H7 (cell line): ENCODE measurements at places on chromosomes 2 and 18. TPM values are rescaled to one million over a fixed set of nuclear protein-coding genes. Genes with fewer than 3 reads are reported as not detected.

Gene FHL2
- 20.0 and 20.4 TPM in 2 replicates for total RNA-seq

DNA sequence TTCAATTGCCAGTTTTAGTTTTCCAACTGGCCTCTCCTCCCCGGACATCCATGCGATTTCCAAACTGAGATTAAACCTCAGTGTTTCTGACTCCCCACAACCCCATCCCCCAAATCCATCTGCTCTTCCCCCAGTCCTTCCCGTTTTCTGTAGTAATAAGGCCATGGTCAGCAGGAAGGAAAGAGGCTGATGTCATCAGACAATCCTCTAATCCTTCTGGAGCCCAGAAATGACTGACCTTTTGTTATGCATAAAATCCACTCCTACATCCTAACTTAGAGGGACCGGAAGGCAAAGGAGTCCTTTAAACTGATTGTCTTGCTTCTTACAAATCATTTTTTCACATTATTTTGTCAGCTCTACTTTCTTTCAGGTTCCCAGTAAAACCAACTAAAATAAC is 155.8 kb downstream of the INO80D start:
- DNase-seq = no peak

DNA sequence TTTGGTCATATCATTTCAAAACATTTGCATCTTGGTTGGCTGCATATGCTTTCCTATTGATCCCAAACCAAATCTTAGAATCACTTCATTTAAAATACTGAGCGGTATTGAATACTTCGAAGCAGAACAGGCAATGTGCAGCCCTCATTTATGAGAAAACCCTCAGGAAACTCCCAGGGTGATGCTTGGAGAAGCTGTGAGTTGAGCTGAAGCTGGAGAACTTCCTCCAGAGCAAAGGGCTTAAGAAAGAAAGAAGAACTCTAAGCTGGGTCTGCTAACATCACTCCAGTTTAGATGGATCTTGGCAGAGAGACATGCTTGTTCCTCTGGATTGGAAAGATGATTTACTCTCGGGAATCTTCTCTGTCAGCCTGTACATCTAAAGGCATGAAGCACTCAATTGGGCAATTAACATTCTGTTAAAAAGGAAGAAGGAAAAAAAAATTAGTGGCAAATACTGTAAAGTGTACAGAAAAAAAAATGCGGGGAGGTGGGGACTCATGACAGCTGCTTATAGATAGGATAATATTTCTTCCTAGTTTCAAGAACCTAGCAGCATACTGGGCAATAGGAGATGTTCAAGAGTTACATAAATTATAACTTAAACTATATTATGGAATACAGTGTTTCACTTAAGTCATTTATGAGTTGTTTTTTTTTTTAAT is 49.5 kb downstream of the ATIC start:
- no peak for DNase-seq

DNA sequence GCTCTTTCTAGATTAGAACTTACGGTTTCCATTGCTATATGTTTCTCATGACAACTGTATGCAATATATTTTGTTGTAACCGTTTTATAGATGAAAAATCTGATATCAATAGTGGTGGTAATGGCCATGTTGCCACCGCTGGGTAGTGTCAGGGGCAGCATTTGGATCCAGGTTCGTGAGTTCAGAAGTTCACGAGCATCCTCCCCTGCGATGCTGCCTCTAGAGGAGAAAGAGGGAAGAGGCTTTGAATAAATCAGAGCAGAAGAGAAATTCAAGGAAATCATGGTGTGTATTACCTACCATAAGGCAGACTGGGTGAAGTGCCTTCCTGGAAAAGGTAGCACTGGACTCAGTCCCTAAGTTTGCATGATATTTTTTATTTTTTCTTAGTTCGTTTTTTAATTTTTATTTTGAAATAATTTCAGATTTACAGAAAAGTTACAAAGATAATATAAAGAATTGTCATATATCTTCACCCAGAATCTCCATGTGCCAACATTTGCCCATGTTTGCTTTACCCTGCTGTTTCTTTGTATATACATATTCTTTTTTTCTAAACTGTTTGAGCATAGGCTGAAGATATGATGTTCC is 3.3 kb upstream of the ZBTB7C start:
- DNase-seq = peak; percentile 76

DNA sequence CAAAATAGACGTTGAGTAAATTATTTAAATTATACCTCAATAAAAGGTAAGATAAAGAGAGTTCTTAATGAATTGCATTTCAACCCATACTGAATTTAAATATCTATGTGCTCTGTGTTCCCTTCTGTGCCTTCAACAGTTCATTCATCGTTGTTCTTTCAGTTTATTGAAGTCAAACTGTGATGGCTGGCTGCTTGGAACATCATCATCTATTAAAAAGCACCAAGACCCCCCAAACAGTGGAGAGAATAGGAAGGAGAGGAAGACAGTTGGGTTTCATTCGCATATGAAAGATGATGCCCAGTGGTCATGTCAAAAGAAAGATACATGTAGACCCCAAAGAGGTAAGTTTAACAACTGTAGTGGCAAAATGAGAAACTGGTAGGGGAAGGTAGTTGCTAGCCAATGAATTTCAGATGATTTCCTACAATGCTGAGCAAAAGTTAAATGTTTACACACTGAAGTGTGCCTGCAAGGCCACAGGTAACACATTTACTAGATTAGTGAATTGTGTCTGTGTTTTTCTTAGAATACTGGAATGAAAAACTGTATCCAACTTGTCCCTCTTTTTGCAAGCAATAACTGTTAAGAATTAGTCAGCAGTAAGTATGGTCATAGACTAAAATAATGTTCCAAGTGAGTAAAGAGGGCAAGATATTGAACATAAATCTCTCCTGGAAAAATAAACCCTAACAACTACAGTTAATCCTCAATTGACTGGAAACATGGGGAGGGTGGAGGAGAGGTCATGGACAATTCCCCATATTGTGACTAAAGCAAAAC is 331.3 kb downstream of the KIAA1328 start:
- DNase-seq = peak; percentile 6

DNA sequence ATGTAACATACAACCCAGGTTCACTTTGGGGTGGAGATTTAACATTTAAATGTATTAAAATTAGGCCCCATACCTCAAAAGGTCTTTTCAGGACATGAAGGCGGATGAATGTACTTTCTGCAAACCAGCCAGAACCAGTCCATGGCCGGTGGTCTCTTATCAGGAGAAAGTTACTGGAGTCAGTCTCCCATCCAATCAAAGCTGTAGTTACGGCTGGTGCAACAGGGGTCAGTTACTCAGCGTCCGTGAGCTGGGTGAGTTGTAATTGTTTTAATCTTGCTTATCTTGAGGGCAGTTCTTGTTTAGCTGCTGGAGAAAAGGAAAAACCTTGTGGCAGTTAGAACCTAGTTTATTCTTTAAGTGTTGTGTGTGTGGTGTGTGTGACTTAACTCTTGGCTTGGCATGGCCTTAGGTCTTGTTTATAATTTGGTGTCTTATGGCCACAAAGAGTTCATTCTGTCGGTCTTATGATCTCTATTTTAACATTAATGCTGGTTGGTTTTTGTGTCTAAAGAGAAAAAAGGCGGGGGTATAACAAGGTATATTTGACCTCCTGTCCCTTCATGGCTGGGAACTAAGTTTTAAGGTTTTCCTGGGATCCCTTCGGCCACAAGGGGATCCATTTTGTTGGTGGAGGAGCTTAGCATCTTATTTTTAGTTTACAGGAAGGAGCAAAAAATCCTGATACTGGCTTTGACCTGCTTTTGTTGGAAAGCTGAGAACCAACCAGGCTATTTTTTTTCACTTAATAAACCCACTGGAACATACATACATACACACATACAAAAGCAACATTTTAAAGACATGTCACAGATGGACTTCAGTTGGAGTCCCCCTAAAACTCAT is 143.5 kb upstream of the NCK2 start:
- DNase-seq = no peak
